HFFc6 (cell line): ENCODE measurements at places on chromosomes 7 and 10.
A peak's percentile ranks its signal among the peaks of the same experiment; 100 is the strongest.

- no peak for DNase-seq
Observed at GRCh38 chr7:91088691-91089090, 175.5 kb upstream of the FZD1 start.

DNA sequence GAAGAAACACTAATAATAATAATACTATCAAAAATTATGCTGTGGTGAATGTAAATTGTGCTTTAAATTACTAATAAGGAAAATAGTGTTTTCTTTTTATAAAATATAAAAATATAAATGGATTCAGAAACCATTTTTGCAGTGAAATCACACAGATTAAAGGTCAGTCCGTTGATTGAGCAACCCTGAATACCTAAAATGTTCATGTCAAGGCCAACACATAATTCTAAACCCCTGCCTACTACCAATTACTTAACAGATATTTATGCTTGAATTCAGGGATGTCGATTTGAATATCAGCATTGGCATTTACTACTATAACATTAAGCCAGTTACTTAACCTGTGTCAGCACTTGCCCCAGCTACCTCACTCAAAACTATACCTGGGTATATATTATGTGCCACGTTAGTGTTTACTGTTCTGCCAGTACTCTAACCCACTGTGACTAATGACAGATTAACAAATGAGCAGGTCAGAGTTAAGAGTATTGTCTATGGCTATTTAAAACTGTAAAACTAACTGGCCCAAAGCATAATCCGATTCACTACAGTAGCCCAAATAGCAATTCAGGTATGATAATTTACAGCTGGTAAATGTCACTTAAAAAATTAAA lies 165.0 kb downstream of the KMT2E start:
- no peak for DNase-seq

DNA sequence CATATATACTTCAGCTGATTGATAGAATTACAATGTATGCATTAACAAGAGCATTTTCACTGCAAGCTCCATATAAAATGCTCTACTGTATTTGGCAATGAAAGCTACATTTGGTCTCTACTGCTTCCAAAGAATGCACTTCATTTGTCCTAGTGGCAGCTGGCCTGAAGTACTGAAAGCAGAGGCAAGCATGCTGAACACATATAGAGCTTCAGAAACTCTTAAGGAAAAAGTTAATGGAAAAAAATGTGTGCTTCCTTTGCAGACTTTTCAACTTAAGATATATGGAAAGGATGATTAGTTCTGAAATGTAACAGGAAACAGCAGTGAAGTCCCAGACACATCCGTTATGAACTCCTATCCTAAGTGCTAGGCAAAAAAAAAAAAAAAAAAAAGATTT lies 537.1 kb upstream of the POM121L12 start:
- no peak for DNase-seq

DNA sequence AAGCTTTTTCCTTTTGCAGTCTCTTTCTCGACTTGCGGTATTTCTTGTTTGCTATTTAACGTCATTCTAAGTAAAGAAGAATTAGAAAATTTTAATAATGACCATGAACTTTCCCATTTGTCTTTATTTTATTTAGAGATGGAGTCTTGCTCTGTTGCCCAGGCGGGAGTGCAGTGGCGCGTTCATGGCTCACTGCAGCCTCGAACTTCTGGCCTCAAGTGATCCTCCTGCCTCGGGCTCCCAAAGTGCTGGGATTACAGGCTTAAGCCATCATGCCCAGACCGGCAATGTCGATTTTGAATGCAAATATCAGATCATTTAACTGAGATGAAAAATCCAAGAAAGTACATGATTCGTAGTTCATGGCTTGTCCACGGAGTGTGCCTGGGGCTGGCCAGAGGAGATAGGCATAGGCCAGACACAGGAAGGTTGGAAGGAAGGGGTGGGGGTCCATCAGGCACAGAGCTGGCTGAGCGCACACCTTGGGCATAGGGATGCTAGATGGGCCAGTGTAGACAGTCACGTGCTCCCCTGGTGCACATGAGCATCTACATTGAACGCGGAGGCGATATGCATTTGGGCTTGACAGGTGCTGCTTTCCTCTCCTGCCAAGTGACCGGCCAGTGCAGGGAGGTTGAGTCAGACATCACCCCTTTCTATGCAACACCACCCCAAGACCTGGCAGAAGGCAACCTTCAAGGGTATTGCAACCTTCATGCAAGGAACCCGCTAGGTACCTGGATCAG lies 38.9 kb upstream of the DAGLB start:
- no peak for DNase-seq

GRCh38 chr10:132255489-132256344 lies 52.0 kb downstream of the STK32C start:
- DNase-seq: no peak

DNA sequence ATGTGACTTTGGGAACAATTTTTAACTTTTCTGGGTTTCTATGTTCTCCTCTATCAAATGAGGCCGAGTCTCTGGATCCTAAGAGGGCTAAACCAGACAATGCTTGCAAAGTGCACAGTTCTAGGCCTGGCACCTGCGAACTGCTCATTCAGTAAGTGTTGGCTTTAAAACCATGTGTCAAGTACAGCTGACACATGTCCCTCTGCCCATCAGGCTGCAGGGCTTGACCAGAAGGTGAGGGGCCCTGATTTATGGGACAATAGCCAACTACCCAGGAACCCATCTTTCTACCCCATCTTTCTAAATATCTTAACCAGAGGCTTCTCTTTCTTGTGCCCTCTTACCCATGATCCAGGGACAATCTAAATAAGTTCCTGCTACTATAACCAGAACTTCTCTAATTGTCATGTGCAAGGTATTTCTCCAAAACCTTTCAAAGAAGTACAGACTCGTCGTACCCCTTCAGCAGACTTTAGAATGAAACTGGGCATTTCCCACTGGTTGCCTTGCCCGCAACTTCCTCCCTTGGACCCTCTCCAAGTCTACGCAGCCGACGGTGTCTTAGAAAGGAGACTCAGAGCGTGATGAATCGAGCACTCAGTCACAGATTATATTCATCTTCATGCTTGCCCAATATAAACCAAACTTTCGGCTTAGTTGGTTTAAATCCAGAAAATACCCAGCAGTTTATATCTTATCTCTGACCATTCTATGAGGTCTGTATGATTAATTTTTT lies 69.8 kb upstream of the STEAP1B start:
- DNase-seq: peak; percentile 29

- no peak for DNase-seq
Observed at GRCh38 chr7:146645383-146645976, 528.9 kb downstream of the CNTNAP2 start.

- DNase-seq: no peak
Observed at GRCh38 chr10:88531392-88532052, 51.6 kb downstream of the RNLS start.

DNA sequence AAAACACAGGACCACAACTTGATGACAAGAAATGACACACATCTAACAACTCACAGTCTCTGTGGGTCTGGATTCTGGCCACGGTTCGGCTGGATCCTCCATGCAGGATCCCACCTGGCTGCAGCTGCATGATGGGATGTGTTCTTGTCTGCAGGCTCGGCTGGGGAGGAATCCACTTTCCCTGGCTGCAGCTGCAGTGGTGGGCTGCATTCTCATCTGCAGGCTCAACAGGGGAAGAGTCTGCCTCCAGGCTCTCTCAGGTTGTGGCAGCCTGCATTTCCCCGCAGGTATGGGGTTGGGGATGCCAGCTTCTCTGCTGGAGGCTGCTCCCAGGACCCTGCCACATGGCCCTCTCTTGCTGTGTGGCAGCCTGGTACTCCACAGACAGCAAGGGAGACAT lies 64.9 kb downstream of the MICALL2 start:
- no peak for DNase-seq

DNA sequence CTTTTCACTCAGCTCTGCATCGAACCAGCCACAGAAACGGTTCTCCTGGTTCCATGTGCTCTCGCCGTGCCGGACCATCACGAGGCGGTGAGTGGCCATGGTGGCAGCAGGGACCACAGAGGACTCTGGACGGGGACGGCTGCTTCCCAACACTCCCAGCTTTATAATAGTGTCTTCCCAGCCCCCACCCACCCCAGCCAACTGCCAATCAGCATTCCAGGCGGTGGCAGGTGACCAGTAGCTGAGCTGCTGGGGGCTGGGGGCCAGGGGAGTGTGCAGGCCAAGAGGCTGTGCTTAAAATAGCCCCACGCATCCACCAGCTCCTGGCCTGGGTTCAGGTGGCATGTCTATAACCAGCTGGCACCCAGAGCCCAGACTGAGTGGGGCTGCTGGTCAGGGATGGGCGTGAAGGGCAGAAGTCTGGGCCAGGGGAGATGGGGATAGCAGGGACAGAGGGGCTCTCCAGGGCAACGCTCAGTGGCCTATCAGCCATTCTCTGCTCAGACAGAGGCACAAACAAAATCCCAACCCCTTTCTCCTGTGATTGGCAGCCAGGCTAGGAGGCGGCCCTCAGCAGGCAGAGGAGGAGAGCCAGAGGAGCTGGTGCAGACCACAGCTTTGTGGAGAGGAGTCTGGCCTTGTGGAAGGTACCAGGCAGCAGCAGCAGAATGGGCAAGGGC lies at the start of gene PGAM2:
Gene PGAM2 (minus strand): TSS at position 137 of the 680 bp plus-strand sequence. CDS start 38 bp downstream, at position 99.
- peak; percentile 25 for DNase-seq

DNA sequence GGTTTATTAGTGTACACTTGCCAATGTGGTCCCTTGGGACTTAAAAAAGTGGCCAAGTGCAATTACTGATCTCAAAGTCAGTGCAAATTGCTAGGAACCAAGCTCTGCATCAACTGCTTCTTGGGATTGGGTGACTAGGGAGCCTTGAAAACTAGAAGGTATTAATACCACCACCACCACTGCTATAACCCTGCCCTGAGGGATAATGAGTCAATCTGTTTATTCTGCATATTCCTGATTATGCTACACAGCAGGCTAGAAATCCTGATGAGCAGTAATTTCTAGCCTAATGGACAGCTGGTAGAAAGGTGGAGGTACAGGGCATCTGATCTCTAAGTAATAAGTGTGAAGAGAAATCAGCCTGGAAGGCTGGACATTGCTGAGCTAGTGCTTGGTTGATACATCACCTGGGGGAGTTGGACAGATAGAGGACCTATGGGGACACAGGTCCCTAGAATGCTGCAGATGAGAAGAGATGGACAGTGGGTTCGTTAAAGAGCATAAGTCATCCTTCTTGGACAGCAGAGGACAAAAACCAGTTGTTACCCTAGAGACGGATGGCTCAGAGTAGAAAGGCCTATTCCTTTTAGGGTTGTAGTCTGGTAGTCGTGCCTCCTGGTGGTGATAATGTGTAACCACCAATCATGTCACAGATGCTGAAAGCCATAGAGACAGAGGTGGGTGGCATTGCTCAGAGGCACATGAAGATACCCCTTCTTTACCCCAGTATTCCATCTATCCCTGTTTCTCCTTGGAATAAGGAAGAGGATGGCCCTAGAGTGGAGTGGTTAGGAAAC lies 554.8 kb downstream of the SORCS1 start:
- DNase-seq: peak; percentile 35

DNA sequence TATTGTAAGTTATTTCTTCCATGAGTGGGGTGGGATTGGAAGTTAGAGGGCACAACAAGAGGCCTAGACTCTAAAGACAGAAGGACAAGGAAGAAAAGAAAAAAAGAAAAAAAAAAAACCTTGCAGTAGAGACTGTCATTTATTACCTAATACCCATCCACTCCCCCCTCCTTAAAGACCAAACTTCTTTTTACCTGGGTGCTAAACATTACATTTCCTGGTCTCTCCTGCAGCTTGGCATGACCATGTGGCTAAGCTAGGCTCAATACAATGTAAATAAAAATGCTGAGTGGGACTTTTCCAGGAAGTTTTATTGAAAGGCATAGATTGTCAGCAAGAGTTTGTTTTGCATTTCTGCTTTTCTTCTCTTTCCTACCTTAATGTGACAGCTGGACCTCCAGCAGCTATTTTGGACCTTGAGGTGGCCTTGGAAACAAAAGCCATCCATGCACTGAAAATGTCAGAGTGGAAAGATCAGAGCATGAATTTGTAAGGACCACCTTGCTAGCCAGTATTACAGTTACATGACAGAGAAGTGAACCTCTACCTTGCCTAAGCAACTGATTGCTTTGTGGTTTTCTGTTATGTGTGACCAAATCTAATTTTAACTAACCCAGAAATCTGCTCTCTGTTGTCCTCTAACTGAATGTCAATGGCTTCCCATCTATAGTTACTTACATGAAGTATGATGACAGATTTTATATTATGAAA lies 81.3 kb upstream of the SFMBT2 start:
- DNase-seq: no peak

GRCh38 chr10:35415505-35415904 lies 79.2 kb downstream of the CCNY start:
- DNase-seq: no peak

DNA sequence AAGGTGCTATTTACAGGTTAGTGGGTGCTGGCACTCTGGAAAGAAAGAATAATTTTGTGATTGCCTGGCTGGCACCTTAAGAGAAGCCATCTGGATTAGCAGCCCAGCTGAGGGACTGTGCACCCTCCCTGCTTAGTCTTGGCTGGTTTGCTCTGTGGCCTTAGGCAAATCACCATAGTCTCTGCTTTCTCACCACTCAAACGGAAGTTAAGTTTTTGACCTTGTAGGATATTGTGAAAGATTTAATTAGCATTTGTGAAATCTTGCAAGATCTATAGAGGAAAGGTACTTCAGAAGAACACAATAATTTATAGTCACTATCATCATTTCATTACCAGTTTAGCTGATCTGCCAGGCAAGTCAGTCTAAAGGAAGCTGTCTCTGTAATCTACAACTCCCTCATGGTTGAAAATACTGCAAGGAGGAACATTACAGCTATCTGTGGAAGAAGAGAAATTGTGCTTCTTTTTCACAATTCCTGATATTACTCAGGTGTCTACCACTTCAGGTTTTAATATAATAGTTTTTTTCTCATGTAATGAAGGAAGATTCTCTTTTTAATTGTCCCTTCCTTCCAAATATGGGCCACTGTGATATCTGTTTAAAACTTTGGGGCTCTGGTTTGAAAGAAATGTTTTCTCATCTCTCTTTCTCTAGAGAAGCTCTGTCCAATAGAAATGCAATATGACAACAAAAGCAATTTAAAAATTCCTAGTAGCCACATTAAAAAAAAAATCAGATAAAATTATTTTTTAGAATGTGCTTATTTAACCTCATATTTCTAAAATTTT lies 219.6 kb downstream of the PTEN start:
- no peak for DNase-seq

- no peak for DNase-seq
Observed at GRCh38 chr7:128701062-128701785, 29.1 kb downstream of the GARIN1A start.

DNA sequence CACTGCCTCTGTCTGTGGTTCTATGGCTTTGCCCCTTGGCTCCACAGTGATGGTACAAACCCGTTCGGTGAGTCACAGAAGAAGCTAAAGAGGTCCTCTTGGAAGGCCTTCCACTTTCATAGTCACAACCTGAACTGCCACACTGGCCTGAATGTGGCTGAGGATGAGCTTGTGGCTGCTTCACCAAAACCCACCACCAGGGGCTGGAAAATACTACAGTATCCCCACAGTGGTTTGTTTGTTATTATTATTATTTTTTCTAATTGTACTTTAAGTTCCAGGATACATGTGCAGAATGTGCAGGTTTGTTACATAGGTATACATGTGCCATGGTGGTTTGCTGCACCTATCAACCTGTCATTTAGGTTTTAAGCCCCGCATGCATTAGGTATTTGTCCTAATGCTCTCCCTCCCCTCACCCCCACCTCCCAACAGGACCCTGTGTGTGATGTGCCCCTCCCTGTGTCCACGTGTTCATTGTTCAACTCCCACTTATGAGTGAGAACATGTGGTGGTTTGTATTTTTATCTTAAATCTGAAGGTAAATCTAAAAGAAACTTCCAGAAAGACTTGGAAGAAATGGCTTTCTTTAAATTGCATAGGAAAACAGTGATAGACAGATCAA lies 160.8 kb upstream of the NPSR1 start:
- DNase-seq: no peak
